ENCODE measurements at places on chromosomes 3 and 15.

- no peak for DNase-seq
These were observed 254.5 kb downstream of the NEK10 start for GRCh38 chr3:27114684-27115083.

- no peak for DNase-seq
These were observed 178.6 kb upstream of the TPRG1 start for GRCh38 chr3:188993181-188993580.

DNA sequence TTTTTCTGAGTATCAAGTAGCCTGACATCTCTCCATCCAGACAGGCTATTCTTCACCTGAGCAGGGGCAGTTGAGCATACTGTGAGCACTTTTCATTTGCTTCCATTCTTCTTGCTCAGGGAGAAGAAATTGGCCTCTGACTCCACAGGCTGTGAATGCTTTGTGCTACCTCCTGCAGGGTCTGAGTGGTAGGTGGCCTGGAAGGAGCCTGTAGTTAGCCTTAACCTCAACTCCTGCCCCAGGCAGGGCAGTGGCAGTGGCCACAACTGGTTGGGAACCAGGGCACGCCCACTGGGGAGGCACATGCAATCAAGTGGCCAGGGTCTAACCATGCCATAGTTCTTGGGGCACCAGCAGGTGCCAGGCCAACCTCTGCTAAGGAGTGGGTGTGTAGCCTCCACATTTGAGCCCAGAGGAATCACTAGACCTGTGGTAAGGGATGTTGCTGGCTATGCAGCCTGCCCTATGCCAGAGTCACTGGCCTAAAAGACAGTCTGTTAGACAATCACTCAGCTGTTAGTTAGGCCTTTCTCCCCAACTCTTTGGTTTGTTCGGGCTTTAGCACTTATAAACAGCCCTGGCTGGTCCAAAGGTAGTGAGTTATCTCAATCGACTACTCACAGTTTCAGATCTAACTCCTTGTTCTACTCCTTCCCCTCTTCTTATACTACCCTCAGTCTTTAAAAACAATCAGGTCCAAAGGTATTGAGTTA lies 7.4 kb downstream of the C3orf62 start:
- no peak for DNase-seq

- no peak for DNase-seq
These were observed 900 bp upstream of the GNB4 start for GRCh38 chr3:179452176-179452564.

DNA sequence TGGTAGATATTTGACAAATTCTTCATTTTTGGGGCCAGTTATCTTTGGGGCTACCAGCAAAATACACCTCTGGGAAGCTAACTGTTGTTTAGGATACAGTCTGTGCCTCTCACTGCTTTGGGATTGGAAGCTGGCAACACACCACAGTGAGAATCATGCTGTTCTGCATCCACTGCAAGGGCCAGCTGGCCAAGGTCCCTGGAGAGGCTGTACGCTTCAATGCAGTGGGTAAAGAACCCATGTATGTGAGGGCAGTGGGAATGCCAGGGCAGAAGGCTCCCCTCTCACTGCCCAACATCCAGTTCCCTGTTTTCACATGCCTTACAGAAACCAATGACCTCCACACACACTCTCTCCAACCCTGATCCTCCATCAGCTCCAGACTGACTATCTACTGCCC lies 20.1 kb downstream of the ZDHHC3 start:
- DNase-seq: no peak

DNA sequence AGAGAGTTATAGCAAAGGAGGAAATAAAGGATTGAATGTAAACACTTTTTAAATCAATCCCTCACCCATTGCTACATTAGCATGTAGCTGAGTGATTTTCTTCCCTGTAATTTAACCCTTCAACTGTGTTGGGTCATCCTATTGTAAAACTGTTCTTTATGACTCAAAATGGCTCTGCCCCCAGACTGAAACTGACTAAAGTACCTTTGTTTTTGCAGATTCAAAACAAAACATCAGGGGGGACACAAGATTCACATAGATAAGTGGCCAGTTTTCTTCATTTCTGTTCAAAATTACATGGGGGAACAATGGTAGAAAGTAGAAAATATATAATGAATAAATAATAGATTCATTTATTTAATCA lies 268.4 kb downstream of the IGSF11 start:
- DNase-seq: no peak

GRCh38 chr3:13078163-13078905 lies 5.1 kb upstream of the IQSEC1 start:
- peak; percentile 3 for DNase-seq

DNA sequence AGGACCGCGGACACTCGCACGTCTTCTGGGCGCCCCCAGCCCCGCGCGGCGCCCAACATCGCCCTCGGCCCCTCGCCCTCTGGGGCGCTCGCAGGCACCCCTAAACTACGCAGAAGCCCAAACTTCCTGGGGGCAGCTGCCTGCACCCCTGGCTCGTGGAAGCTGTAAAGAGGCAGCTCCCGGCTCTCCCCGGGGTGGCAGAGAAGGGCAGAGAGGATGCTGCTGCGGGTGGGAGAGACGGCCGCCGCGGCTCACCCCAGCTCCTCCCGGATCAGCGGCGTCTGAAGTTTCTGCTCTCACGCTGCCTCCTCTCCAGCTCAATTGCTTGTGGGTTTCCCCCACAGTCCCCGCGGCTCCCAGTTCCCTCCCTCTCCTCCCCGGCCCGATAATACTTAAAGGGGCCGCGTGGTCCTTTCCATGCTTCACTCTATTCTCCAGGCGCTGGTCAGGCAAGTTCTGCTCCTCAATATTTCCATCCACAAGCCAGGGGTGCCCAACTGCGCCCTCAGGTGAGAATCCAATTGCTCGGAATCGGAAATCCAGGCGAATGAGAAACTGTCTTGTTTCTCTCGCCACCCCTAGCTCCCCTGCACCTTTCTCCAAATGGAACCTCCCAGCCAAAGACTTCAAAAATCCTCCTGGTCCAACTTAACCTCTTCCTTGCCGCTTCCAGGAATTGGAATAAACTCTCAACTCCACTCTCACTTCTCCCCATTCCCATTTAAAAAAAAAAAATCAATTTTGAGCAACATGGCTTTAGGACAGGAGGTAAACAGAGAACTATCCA lies 748.5 kb downstream of the ROBO1 start:
- no peak for DNase-seq

GRCh38 chr15:95051861-95052260 lies 820.5 kb downstream of the MCTP2 start:
- no peak for DNase-seq

GRCh38 chr3:69747511-69748258 lies 8.4 kb downstream of the MITF start:
- DNase-seq: no peak

GRCh38 chr3:158679547-158680000 lies 7.1 kb upstream of the LXN start:
- no peak for DNase-seq

GRCh38 chr15:38885001-38885400 lies 320.4 kb upstream of the RASGRP1 start:
- DNase-seq: no peak

DNA sequence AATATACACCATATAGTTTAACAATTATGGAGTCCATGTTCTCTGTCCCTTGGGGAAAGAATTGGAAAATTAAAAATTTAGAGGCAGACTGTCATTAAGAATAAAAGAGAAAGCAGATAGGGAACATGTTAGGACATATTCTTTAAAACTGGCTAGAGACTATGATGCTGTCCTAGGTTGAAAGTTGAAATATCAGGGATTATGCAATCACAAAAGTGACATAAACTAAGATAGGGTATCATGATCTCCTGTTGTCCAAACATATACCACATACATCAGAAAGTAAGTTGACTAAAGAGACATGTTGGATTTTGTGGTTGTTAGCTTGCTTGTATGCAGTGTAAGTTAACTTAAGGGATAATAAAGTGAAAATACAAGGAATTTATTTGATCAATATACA lies 9.9 kb upstream of the EID1 start:
- DNase-seq: no peak

- DNase-seq: no peak
These were observed 259.5 kb upstream of the KCNH8 start for GRCh38 chr3:18888819-18889218.

DNA sequence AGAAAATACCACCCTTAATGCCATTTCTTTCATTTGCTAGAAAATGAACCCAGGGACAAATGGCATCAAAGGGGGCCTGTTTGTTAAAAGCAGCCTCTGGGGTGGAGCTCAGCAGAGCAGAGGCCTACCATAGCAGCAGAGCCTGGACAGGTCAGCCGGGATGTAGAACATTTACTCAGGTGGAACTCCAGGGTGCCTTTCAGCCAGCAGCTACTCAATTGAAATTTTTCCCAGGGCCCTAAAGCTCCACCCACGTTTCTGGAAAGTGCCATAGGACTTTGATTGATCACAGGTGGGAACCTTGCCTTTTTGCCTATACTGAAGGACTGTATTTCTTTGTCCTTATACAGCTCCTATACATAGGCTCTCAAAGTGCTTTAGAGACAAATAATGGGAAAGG lies 74.5 kb upstream of the C15orf61 start:
- no peak for DNase-seq

DNA sequence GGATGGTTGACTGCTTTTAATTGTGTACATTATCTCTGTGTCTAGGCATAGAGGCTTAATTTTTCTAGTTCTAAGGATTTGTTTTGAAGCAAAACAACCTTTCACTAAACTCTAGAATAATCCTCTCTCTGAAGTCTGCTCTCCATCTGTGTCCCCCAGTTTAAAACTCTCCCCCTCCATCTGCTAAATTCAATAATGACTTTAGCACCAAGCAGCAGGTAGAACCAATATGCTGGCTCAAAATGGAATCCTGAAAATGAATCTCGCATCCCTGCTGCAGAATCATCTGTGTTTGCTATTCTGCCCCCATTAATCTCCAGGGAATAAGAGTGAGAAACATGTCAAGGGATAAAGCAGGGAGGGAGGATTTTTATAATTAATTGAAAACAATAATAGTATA lies 111.8 kb downstream of the TUSC7 start:
- DNase-seq: no peak

DNA sequence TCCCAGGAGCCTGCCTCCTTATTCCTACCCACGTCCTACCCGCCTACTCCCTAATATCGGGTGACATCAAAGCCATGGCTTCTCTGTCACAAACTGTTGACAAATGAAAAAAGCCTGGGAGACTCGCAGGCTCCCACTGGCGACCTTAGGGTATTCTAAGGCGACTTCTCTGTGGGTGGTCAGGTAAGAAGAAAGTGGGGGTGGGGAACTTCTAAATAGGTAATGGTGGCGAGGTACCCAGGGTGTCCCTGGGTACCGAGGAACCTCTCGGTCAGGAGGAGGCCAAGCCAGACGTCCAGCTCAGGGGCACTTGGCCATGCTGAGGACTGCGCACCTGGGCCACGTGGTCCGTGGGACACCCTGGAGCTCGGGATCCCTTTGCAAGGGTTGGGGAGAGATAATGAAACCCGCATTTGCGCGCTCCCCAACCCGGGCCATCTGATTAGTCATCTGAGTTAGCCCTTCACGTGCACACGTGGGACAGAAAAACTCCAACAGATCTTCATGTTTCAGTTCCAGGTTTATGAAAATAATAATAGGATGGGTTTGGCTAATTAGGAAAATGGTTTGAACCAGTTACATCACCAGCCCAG lies 78.2 kb downstream of the NR2F2 start:
- DNase-seq: no peak

- DNase-seq: no peak
These were observed 98.3 kb upstream of the VGLL3 start for GRCh38 chr3:87088993-87089841.

- no peak for DNase-seq
These were observed 2.3 kb downstream of the INKA1 start for GRCh38 chr3:49805367-49805782.

DNA sequence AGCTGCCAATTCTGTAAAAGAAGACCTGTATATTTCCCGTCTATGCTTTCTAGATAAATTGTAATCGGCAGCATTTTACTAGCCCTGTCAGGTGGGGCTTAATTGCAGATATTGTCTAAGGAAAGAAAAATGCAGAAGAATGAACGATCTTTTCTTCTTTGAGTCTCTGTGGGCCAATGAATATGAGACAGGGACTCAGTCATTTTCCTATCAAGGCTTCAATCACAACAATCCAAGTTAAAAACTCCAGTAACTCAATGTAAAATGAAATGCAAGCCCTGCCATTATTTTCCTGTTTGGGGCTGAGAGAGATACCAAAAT lies 313.9 kb downstream of the MECOM start:
- DNase-seq: no peak

DNA sequence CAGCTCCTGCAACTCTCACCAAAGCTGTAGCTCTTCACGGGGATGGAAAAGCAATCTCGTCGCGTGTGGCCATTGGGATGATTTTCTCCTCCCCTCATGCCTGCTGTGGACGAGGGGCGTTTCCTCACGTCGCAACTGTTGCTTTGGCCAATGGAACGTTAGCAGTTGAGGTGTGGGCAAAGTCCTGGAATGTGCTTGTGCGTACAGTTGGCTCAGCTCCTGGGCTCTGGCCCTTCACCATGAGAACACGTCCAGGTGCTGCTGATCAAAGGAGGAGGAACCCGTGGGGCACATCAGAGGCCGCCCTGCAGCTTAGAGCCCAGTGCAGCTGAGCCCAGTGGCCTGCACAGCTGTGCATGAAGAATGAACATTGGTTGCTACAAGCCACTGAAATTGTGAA lies 186.1 kb downstream of the TJP1 start:
- no peak for DNase-seq

GRCh38 chr3:69803681-69804270 lies 64.5 kb downstream of the MITF start:
- no peak for DNase-seq

GRCh38 chr3:112638327-112639020 lies 2.5 kb downstream of the CCDC80 start:
- no peak for DNase-seq

- no peak for DNase-seq
These were observed 103.0 kb downstream of the CORO2B start for GRCh38 chr15:68681836-68682235.

GRCh38 chr3:114519415-114519814 lies 225.6 kb downstream of the TIGIT start:
- peak; percentile 22 for DNase-seq

DNA sequence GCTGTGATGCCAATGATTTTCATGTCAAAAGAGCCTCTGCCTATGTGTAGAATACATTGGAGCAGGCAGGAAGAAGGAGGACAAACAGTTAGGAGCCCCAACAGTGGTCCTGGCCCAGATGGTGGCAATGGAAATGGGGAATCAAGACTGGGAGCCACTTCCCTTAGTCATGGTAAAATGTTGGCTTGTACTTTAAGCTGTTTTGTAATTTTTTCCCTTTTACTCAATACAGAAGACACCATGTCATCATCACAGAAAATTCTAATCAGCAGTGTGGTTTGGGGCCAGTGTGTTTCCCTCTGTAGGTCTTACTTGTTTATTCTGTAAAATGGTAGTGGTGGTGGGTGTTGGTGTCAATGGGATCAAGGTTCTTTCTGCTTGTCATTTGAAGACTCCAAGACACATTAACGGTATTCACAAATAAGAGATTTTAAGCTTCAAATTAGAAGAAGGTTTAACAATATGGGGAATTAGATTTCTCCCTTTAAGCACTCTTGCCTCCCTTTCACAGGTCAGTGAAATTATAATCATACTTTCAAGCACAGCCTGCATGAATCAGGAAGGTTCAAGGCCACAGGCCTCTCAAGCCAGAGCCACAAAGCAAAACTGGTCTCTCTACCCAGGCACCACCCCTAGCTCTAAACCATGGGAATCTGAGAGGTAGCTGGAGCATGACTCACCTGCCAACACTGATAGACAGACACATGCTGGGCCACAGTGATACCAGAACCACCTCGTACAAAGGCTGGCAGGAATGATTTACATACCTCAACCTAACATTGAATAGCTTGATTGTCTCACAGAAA lies 24.9 kb downstream of the SIAH2 start:
- no peak for DNase-seq

- no peak for DNase-seq
These were observed 11.5 kb upstream of the DNASE1L3 start for GRCh38 chr3:58222161-58222724.
